Upper lobe of left lung (tissue), 6 donors: ENCODE measurements at places on chromosomes 5 and 9. TPM values are rescaled to one million over a fixed set of nuclear protein-coding genes. Genes with fewer than 3 reads are reported as not detected.

GRCh38 chr5:142597546-142598337 lies 88.1 kb downstream of the FGF1 start:
- no peak for DNase-seq

Gene FGF18
- total RNA-seq: 1.7 TPM

- no peak for DNase-seq
Measured at GRCh38 chr9:3516667-3517330, 9.0 kb downstream of the RFX3 start.

GRCh38 chr9:72648324-72649126 lies 127.1 kb downstream of the TMC1 start:
- no peak for DNase-seq

GRCh38 chr5:133775584-133776304 lies 163.4 kb upstream of the FSTL4 start:
- DNase-seq: no peak

DNA sequence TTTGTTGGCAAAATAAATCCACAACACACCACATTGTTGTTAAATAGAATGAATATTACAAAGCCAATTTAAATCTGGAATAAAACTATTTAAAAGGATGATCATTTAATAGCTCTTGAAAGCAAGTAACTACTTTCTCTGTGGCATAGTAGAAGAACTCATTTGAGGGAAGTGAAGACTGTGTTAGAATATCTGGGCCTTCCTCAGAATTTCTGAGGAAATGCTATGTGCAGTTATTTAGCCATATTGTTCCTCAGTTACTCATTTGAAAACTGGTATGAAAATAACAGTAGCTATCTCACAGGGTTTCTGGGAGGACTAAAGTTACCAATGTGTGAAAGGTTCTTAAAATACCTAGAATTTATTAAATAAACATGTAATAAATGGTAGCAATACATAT lies 595.8 kb downstream of the PSAT1 start:
- no peak for DNase-seq

- no peak for DNase-seq
Measured at GRCh38 chr9:77544546-77544945, 103.6 kb downstream of the GNA14 start.

GRCh38 chr9:119577881-119578280 lies 208.6 kb upstream of the BRINP1 start:
- DNase-seq: no peak

GRCh38 chr9:95999390-95999789 lies 123.9 kb downstream of the ERCC6L2 start:
- no peak for DNase-seq

- DNase-seq: no peak
Measured at GRCh38 chr9:114140850-114141249, 14.5 kb upstream of the COL27A1 start.
